ENCODE measurements at places on chromosomes 2 and 18.

- DNase-seq: no peak
Observed at GRCh38 chr18:11002796-11003195, 146.6 kb downstream of the PIEZO2 start.

DNA sequence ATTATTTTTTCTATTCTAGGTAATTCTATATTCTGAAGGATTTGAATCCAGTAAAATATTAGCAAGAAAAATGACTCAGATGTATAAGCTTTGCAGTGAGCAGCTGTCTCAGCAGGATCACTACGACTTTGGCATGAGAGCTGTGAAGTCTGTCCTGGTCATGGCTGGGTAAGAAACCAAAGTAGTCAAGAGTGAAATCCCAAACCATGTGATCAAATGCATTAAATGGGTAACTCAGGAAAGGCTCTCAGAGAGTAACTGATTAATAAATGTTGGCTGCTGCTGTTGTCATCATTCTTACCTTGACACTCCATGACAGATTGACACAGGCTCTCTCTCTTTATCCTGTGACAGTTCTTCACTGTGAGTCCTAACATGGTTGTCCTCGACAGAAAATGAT, 124.1 kb downstream of the DNAH6 start:
- DNase-seq: no peak

GRCh38 chr2:192377173-192377572, 182.4 kb upstream of the TMEFF2 start:
- no peak for DNase-seq

DNA sequence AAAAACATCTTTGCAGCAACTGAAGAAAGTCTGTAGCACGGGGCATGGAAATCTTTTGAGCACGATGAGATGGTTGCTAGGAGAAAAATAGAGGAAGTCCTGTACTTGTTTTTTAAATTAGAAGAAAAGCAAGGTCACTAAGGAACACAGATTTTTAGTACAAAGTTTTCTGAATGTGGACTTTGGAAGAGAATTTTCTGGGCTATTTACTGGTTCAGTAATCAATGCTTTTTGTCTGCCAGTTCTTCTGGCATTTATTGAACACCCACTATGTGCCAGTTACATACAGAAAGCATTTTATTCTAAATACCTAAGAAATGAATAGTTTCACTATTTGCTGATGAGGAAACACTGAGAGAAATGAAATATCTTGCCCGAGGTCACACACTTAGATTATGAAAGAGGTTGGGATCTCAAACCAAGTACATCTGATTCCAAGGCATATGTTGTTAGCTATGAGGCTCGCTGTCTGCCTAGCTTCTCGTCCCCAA, 15.6 kb upstream of the MAP3K20 start:
- DNase-seq: no peak

DNA sequence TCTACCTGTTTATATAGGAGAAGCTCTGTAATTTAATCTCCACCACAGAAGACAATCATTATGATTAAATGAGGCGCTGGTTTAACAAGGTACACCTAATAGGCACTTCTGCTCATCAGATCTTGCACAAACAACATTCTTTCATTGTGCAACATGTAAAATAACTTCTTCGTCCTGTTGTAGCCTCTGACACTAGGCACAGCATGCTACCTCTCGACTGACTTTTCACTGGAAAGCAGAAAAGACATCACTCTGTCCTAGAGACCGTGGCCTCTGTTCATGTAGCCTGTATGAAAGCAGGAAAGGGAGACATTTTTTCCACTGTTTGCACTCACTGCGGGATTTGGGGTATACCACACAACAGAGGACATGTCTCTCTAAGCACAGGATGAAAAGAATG, 316.5 kb downstream of the IRS1 start:
- no peak for DNase-seq
